ENCODE measurements at places on chromosomes 1 and 21.

- DNase-seq = peak; percentile 24
Measured at GRCh38 chr1:8541961-8542521, 224.1 kb downstream of the SLC45A1 start.

DNA sequence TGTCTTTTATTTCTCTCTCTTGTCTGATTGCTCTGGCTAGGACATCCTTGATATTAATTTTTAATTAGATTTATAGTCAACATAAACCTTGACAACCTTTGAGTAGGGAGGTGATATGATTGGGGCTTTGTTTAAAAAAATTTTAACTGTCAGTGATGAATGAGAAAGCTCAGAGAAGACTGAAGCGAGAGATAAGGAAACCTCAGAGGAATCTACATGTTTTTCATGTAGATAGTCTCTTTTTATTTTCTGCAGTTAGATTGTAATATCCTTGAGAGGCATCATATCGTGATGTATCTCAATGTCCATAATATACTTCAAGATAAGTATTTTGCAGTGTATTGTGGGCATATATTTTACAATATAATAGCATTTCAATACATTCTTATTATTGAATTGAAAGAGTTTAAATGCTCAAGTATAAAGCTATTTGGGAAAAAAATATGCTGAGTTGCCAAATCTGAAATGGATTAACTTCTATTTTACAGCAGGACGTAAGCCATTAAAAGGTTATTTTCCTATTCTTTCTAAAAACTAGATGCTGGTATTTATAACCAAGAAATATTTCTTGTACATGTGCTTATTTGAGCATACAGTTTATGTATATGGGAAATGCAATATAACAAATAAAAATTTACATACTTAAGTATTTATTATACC is 802.4 kb upstream of the ADGRL4 start:
- DNase-seq = no peak

DNA sequence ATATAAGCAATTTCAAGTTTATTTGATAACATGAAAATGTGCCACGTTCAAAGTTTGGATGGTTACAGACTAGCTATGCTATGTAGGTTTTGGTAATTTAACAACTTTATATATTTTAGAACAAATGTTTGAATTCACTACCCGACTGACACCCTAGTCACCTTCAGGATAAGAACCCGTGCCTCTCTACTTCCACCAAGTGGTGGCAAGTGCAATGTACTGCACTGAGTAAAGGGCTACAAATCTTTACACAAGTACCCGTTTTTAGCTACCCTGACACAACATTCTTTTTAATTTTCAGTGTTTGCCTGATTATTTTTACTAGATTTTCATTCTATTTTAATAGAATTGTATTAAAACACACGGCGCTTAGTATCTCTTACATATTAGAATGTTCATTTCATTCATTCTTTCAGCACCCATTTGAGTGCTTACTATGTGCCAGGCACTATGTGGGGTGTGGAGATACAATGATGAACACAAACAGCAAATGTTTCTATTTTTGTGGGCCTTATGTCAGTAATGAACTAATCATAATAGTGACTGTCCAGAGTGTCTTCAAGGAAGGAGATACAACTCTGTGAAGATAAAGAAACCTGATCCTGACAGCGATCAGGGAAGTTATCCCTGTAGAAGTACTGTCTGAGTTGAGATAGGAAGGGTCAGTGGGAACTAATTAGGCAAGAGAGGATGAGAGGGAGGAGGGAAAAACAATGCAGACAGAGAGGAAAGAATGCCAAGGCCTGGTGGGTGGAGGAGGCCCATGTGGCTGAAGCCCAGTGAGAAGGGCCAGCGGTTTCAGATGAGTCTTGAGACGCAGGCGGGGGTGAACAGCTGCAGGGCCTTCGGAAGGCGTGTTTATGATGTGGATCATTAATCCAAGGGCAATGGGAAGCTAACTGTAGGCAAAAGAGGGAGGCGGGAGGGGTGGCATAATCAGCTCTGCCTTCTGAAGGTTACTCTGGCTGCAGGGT is 3.8 kb downstream of the LCA5L start:
- peak; percentile 57 for DNase-seq

GRCh38 chr1:31621498-31621820 is 4.0 kb downstream of the HCRTR1 start:
- no peak for DNase-seq

- no peak for DNase-seq
Measured at GRCh38 chr1:5746611-5747425, 245.4 kb downstream of the NPHP4 start.

DNA sequence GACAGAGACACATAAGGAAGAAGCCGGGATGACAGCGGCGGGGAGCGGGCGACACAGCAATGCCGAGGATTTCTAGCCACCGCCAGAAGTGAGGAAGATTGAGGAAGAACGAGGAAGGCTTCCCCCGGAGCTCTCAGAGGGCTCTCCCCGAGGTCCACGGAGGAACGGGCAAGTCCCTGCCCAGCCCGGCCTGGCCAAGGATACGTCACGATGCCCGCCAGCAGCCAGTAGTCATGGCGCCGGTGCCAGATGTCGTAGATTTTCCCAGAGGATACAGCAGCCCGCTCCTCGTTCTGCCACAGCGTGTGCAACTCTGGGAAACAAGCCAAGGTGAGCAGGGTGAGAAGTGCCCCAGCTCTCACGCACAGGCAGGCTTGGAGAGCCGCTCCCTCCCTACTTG is 65.9 kb downstream of the KCNAB2 start:
- DNase-seq = no peak

DNA sequence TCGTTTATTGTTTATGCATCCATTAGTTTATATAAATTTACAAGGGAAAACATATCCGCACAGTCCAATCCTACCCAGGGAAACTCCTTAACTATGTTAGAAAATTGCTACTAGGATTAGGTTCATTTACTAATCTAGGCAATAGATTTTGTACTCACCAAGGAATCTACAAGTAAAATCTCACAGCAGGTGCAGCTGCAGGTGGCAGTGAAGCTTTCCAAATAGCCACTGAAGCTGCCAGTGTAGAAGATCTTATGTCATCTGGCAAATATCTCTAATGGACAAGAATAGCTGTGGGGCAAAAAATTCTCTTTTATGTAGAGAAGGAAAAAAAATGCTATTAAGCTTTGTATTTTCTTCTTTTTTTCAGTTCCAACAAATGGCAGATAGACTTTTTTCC is 963.4 kb upstream of the ADGRL4 start:
- no peak for DNase-seq

- DNase-seq = peak; percentile 54
Measured at GRCh38 chr1:17861685-17862084, 106.6 kb downstream of the ACTL8 start.
